ENCODE measurements at places on chromosomes 1 and 21.

DNA sequence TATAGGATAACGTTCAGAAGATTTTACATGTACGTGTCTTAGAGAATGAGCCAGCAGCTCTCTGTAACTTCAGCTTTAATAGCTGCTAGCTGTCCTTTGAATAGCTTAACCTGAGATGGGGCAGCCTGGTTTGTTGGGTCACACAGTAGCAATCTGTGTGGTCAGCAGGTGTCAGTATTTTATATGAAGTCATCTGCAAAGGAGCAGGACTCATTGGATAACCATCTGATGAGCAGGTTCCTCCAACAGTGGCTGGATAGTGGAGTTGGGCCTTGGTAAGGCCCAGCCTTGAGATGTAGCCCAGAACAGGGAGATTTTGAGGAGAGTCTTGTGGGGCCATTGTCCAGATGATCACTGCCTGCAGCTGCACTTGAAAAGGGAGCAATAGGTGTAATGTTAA lies 6.4 kb downstream of the GSTM5 start:
- peak; percentile 81 for DNase-seq

- no peak for DNase-seq
These were observed 120.0 kb downstream of the S1PR1 start for GRCh38 chr1:101356604-101357443.

- no peak for DNase-seq
These were observed 3.3 kb upstream of the CELA2B start for GRCh38 chr1:15472587-15472986.

DNA sequence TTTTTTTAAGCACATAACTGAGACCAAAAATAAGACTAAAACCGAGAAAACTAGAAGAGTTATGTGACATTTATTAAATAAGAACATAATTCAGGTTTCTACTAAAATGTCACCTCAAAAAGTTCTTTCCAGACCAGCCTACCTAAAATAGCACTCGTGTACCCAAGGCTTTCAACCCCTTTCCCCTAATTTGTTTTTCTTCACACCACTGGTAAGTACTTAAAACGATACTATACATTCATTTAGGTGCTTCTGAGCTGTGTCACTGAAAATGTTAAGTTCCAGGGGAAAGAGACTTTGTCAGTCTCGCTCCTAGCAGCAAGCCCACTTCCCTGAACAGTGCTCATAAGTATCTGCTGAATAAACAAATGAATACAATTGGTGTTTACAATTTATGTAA lies 6.8 kb downstream of the RRAGC start:
- no peak for DNase-seq

- DNase-seq: no peak
These were observed 35.5 kb downstream of the IGFN1 start for GRCh38 chr1:201226178-201226514.

GRCh38 chr1:165328136-165328535 lies 28.4 kb downstream of the LMX1A start:
- DNase-seq: no peak

- no peak for DNase-seq
These were observed 26.2 kb downstream of the UCK2 start for GRCh38 chr1:165853528-165854075.

DNA sequence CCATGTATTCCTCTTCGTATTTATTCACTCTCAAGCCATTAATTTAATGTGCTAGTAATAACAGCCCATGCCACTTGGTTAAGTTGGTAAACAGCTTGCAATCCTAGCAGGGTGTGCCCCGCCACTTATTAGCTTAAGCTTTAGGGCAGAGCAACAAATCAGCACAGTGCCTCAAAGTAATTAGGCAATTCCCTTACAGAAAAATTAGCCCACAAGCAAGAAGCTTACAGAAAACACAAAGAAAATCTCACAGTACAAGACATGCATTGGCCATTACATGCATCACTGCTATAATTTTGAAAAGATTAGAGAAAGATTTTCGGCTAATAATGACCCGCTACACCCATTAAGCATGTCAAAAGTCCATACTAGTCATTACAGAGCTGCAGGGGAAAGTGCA lies 47.6 kb downstream of the TGFB2 start:
- DNase-seq: no peak
